Stimulated activated CD4-positive, alpha-beta T cell treated with anti-CD3 and anti-CD28 coated beads, Interleukin-1b, Interleukin-23, amount 100 ng/mL, for 4 hours (primary cell): ENCODE measurements at places on chromosomes 2 and 18.

DNA sequence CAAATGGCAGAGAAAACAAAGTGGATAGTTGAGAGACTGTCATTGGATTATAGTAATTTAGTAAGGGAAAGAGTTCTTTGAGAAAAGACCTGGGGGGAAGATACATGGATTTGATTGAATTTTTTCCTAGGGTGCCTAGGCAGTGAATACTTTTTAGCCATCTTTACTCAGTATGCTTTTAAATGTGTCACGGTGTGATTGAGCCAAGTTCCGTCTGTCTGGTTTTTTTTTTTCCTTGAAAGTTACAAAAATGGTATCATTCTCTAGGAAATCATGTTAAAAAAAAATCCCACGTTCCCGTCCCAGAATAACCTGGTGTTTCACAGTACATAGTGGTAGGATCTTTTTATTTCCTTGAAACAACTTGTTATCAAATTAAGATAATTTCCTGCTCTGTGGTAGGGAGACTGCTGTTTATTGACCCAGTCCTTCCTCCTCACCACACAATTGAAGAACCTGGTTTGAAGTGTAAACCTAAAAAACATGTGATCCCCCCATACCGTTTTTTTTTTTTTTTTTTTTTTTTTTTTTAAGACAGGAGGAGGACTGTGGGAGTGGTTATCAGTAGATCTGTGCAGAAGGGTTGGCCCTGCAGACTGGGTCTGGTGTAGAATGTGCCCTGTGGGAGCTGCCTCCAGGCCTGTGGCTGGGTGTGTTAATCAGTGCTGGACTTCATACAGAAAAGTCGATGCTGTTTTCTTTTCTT lies 55.1 kb downstream of the DGKD start:
- no peak for DNase-seq

DNA sequence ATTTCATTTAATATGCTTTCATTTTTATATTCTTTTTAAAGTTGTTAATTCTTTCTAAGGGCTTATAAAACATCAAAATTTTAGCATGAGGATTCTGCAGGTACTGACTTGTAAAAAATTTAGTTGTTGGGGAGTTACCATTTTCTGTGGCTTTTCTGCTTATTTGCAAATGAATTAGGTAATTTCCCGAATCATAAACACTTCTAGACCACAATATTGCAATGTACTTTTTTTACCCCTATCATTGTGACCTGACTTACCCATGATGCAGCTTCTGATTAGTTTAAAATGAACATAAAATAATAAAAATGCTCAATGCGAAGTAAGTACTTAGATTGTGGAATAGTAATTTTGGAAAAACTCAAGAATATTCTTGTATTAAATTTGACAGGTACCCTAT lies 11.4 kb downstream of the ARL6IP6 start:
- DNase-seq, result no peak

DNA sequence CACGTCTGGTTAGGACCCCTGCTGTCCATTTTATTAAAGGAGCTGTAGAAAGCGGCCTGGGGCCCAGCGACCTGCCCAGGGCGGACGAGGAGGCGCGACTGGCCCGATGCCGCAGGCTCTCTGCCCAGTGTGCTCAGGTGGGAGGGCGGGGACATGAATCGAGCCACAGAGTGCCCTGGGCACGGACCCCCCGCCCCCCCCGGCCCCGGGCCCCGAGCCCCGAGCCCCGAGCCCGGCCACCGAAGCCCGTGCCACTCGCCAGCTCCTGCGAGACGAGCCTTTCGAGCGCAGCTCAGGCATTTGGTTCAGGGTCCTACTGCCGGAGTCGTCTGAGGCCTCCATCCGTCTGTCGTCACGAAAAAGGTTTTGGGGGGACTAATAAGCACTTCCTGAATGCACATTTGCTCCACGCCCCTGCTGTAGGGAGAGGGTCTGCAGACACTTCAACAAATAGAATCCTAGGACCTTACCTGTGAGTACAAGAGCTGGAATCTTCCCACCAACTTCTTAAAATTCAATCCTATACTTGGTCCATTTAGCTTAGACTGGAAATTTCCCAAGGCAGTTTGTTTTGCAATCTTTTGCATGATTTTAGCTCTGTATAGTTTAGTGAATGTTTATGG lies 602 bp upstream of the ADAM17 start:
- DNase-seq, result no peak

DNA sequence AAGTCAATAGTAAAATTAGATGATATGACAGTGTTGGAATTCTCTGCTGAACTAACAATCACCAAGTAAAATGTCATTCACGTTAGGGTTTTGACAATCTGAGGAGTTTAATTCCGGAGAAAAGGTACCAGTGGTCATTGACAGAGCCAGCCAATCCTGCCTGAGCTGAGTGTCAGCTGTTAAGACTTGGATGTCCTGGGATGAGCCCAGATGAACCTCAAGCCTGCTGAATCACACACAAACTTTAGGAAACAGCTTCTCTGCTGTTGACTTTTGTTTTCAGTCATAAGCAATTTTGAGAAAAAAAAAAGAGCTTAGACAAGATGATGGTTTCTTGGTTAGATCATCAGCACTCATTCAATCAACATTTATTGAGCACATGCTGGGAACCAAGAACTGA lies 600.0 kb upstream of the SLC39A10 start:
- DNase-seq, result no peak

- DNase-seq, result no peak
Observed at GRCh38 chr2:3610881-3611505, 16.1 kb downstream of the COLEC11 start.

- no peak for DNase-seq
Observed at GRCh38 chr2:230577114-230577513, 135.5 kb upstream of the CAB39 start.

DNA sequence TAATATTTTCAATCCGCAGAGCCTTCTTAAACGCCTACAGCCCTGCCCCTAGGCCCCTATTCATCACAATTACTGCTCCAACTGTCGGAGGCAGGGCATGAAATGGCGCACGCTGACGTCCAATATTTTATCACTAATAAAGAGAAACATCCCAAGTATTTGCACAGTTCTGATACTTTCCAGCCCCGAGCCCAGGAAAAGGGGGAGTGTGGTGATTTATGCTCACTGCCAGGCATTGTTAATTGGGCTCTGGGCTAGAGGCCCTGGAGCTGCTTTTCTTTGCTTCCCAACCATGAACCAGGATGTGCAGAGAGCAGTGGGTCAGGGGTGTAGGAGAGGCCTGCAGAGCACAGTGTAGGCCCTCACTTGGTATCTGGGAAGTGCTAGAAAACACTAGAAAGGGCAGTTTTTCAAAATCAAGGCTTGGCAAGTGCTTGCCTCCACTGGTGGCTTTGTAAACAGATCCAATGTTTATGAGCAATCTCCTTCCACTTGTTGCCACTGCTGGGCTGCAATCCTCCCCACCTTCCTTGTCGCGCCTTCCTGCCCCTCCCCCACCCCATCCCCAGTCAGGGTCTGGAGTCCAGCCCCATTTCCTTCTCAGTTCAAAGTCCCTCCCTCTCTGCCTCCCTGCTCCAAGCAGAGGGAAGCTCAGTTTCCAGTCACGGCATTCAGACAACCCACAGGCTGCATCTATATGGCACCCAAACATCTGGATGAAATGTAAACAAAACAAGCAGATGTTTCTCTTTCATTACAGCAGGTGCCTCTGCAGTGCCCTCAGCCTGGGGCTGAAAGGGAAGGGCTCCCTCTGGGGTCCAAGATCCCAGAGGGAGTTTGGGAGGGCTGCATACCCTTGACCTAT lies 83.9 kb upstream of the PKDCC start:
- DNase-seq, result no peak

GRCh38 chr2:215881582-215881981 lies 131.8 kb downstream of the MREG start:
- DNase-seq, result no peak

- DNase-seq, result no peak
Observed at GRCh38 chr2:70934981-70935380, 719 bp upstream of the ATP6V1B1 start.

- DNase-seq, result no peak
Observed at GRCh38 chr2:5672749-5673144, 19.4 kb upstream of the SOX11 start.

GRCh38 chr2:149387411-149387810 lies 57.0 kb downstream of the LYPD6 start:
- no peak for DNase-seq

DNA sequence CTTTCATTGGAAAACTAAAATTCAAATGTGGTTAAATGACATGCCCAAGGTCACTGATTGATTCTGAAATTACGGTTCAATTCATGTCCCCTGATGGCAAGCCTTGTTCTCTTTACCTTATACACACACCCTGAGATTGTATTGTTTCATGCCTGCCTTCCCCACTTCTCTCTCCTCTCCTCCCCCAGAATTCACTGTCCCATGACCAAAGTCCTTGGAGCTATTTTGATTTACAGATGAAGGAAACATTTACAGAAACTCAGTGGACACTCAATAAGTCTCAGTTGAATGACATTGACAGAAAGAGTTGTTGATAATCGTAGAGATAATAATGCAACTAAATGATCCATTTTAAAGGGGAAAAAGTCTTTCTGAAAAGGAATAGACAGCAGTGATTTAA lies 33.1 kb upstream of the SIX2 start:
- DNase-seq, result no peak

DNA sequence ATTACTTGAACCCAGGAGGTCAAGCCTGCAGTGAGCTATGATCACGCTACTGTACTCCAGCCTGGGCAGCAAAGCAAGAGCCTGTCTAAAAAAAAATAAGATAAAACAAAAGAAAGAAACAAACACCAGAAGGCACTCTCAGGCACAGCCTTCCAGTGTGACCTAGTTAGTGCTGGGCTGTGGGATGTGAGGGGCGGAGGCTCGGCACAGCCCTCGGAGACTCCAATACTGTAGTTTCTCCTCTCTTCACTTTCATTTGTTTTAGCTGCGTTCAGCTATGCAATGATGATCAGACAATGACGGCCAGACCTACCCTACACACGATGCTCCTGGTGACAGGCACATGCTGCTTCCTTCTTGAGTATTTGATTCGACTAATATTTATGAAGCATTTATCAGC lies 127.7 kb downstream of the SOCS6 start:
- no peak for DNase-seq

DNA sequence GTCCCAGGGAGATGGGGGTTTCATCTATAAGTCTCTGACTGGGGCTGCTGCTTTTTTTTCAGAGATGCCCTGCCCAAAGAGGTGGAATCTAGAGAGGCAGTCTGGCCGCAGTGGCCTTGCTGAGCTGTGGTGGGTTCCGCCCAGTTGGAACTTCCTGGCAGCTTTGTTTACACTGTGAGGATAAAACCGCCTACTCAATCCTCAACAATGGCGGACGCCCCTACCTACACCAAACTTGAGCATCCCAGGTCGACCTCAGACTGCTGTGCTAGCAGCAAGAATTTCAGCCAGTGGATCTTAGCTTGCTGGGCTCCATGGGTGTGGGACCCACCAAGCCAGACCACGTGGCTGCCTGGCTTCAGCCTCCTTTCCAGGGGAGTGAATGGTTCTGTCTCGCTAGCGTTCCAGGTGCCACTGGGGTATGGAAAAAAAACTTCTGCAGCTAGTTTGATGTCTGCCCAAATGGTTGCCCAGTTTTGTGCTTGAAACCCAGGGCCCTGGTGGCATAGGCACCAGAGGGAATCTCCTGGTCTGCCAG lies 152.6 kb upstream of the CYP26B1 start:
- DNase-seq, result no peak

- no peak for DNase-seq
Observed at GRCh38 chr2:239358062-239358754, 42.6 kb downstream of the HDAC4 start.

DNA sequence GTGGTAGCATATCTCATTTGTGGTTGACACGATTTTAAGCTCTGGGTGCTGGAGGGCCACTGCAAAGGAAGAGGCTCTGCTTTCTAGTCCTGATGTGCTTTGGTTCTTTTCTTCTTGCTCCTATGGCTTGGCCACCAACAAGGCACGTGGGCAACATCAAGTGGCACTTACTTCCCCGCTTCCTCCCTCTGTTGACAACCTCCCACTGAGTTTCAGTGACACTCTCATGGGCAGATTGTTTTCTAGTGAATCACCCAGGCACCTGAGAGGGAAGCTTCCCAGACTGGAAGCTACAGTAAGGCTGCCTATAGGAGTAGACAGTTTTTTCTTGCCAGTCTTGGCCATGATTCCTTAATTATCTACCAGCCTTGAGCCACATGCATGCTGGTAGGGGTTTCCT lies 89.0 kb downstream of the NBAS start:
- DNase-seq, result no peak

GRCh38 chr2:72092111-72092510 lies 55.6 kb downstream of the CYP26B1 start:
- no peak for DNase-seq

- DNase-seq, result no peak
Observed at GRCh38 chr2:106996171-106996769, 110.3 kb upstream of the ST6GAL2 start.

DNA sequence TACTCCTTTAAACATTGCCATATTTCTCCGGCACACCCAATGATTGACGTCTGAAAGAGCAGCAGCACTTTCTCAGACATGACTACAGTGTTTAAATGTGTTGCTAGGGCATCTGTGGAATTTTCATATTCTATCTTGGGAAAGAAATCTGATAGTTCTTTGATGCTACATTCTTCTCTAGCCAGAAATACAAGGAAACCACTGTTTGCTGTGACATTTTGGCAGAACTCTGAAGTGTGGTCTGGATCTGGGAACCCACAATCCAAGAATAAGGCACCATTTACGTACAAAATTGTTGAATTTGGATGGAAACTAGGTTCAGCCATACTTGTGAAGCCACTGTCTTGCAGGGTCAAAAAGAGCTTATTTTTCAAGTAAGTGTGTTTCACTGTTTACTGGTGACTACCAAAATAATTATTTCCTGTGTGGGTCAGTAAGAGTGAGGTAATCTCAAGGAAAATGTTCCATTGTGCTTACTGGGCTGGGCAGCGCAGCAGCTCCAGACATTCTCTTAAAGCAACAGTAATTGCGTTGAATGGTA lies 21.3 kb upstream of the CD28 start:
- DNase-seq, result no peak

DNA sequence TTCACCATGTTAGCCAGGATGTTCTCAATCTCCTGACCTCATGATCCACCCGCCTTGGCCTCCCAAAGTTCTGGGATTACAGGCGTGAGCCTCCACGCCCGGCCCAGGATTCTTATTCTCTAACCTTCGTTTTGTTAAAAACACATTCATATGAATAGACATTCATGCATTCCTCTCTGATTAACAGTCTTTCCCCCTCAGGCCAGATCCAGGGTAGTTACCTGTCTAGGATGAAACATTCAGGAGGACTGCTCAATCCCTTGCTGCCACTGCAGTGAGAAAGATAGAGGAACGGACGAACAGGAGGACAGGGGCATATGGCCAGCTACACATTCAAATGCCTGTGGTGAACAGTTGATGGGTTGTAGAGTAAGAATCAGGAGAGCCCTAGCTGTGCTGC lies 39.6 kb upstream of the EPC2 start:
- DNase-seq, result no peak

- DNase-seq, result no peak
Observed at GRCh38 chr2:73982140-73982617, 2.5 kb upstream of the TET3 start.
